Activated CD4-positive, alpha-beta T cell treated with anti-CD3 and anti-CD28 coated beads, Interleukin-2, amount 10 ng/mL, durations not matched to agents 24 days and 14 days (primary cell): ENCODE measurements at places on chromosomes 2 and 18. TPM values are rescaled to one million over a fixed set of nuclear protein-coding genes. Genes with fewer than 3 reads are reported as not detected.

The CFAP221 gene
- total RNA-seq, result not detected in 2 replicates

The SP5 gene
- 0.09 TPM in 1 of 2 replicates, not detected in the other for total RNA-seq

The ACVR1 gene
- total RNA-seq, result 45.5 and 50.7 TPM in 2 replicates

The TNFRSF11A gene
- total RNA-seq, result 14.0 and 16.4 TPM in 2 replicates

The FAM237A gene
- total RNA-seq, result not detected in 2 replicates

The RAB27B gene
- 0.33 and 0.45 TPM in 2 replicates for total RNA-seq

The TNS1 gene
- 0.70 and 1.3 TPM in 2 replicates for total RNA-seq

The CD8B2 gene
- total RNA-seq, result 0.09 and 0.12 TPM in 2 replicates

The RNF152 gene
- total RNA-seq, result 0.37 and 0.92 TPM in 2 replicates

The OSBPL6 gene
- total RNA-seq, result 1.1 and 1.5 TPM in 2 replicates

The GALR1 gene
- not detected in 2 replicates for total RNA-seq

The SLC20A1 gene
- 180 and 182 TPM in 2 replicates for total RNA-seq

The EMILIN1 gene
- 1.1 and 1.4 TPM in 2 replicates for total RNA-seq

The MEP1B gene
- not detected in 2 replicates for total RNA-seq

The COL4A3 gene
- total RNA-seq, result not detected in 2 replicates
